ENCODE measurements at places on chromosomes 3 and 15. TPM values are rescaled to one million over a fixed set of nuclear protein-coding genes. Genes with fewer than 3 reads are reported as not detected.

The GOLGA6L9 gene
- 0.96 TPM for total RNA-seq

DNA sequence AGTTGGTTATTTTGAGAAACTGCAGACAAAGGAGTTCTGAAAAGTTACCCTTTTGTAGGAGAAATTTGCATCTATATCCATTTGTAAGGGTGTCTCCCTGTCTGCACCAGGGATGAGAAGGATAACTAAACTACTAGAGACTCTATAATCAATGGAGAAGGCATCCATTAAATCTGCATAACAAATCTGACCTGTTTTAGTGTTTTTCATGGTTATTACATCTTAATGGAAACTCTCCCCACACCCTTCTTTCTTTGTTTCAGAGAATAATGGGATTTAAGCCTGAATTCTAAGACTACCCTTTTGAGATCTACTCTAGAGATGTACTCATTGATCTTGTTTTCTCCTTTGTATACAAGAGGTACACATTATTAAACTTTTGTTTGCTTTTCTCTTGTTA lies 82.0 kb upstream of the DAZL start:
- DNase-seq, result no peak

GRCh38 chr15:51483985-51484384 lies 138.6 kb downstream of the DMXL2 start:
- DNase-seq, result no peak

DNA sequence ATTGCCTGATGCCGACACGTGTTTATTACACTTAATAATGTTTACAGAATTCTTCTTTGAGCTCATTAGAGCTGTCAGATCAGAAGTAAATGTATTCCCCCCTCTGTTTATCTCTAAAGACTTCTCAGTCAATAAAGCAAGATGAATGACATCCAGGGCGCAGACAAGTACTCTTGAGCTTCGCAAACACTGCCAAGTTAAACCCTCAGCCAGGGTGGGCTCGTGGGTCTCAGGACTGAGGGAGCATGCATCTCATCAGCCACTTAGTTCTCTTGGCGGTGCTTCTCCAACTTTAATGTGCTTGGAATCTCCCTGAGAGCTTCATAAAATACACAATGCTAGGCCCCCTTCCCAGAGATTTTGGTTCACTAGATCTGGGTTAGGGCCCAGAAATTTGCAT lies 333.9 kb upstream of the THRB start:
- DNase-seq, result no peak

- DNase-seq, result peak; percentile 38
Observed at GRCh38 chr3:183427876-183428446, 458 bp downstream of the MCF2L2 start.

- DNase-seq, result no peak
Observed at GRCh38 chr15:97679106-97679688, 281.3 kb upstream of the ARRDC4 start.

The CLDN16 gene
- total RNA-seq, result 0.24 TPM

The RBPMS2 gene
- total RNA-seq, result 7.0 TPM

DNA sequence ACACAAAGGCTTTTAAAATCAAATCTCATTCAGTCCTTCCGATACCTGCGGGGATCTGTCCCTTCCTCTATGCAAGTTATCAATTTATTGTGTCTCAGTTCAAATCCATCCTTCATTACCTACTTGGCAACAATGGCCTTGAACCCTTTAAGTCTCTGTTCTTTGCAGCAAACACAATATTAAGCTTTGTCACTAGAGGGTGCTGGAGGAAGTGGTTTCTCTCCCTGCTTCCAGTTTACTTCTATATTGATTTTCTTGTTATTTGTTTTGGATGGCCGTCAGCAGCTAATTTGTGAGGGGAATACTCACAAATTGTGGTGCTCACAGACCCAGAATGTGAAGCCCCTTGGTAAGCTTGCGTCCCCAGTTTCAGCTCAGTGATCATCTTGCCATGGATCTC lies 278.3 kb downstream of the FGF12 start:
- DNase-seq, result no peak

DNA sequence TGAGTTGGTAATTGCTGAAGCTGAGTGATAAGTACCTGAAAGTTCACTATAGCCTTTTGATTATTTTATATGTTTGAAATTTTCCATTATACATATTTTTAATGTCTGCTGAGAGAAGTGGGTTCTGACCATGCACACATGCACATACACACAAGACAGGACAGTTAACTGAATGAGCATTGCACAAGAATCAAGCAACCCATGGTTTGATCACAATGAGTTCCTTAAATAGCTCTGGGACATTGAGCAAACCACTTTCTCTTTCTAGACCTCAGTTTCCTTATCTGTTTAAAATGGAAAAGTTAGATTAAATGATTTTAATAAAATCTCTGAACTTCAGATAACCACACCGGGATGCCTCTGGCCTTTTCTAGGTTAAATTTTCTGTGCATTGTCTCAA lies 26.7 kb downstream of the SNTN start:
- no peak for DNase-seq

GRCh38 chr3:187011915-187012314 lies 81.6 kb downstream of the ST6GAL1 start:
- DNase-seq, result peak; percentile 25

Measured in umbilical cord (tissue), 2 donors.